ENCODE measurements at places on chromosomes 13 and 19. TPM values are rescaled to one million over a fixed set of nuclear protein-coding genes. Genes with fewer than 3 reads are reported as not detected.

The TRPM4 gene
- 99.0 TPM for total RNA-seq

GRCh38 chr19:49814010-49814409, 918 bp upstream of the FUZ start:
- DNase-seq, result no peak

The SYT3 gene
- total RNA-seq, result 4.4 TPM

GRCh38 chr13:59750860-59751259, 412.9 kb downstream of the DIAPH3 start:
- DNase-seq, result no peak

Data from prostate gland (tissue), 2 donors.